ENCODE measurements at places on chromosomes 2 and 18. TPM values are rescaled to one million over a fixed set of nuclear protein-coding genes. Genes with fewer than 3 reads are reported as not detected.
A peak's percentile ranks its signal among the peaks of the same experiment; 100 is the strongest.

GRCh38 chr2:158100411-158100810, 1.3 kb upstream of the UPP2 start:
- DNase-seq, result no peak
- no peaks in the 10 kb centered on the region for H3K4me1 ChIP-seq
- no peaks in the 10 kb centered on the region for H3K27me3 ChIP-seq
- no peak overlapping the region for H3K27ac ChIP-seq

DNA sequence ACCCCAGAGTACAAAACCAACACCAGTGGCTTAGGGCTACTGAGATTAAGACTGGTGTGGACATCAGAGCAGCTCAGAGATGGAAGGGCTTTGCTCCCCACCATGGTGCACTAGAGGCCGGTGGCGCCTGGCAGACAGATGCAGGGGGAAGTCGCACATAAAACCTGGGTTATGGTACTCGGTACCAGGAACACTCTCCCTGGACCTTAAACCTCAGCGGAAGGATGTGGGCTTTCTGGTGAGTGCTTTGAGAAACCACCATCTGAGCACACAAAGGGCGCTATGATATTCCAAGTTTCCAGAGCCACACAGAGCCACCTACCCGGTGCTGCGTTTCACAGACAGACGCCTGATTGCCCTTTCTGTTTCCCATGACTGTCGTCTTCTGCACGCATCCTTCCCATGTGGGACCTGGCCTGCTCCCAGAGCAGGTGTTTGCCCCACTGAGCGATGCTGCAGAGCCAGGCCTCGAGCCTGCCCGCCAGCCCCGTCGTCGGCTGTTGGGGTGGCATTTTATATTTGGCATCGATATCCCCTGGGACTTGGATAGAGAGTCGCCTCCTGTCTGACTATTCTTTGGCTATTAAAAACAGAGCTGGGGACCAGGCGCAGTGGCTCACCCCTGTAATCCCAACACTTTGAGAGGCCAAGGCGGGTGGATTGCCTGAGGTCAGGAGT, 89.5 kb upstream of the ODC1 start:
- no peaks in the 10 kb centered on the region for H3K4me1 ChIP-seq
- no peaks in the 10 kb centered on the region for H3K27me3 ChIP-seq
- DNase-seq, result peak; percentile 14
- H3K36me3 ChIP-seq, result no peaks in the 10 kb centered on the region

DNA sequence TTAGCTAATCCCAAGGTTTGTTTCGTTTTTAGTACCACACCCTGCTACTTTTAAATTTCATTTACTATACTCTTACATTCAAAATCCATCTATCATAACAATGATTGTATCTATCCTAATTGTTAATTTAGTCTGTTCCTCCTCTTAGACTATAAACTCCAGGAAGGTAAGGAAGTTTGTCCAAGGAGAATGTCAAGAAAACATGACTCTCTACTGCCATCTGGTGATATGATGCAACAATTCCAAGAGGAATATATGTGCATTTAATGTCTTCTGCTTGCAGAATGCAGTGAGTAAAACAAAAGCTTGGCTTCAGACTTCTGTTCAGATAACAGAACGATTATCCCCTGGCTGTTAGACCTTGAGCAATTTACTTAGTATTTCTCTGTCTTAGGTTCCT, 1267.1 kb downstream of the LRP1B start:
- DNase-seq, result no peak
- H3K36me3 ChIP-seq, result no peaks in the 10 kb centered on the region
- H3K4me1 ChIP-seq, result no peaks in the 10 kb centered on the region
- H3K27me3 ChIP-seq, result no peaks in the 10 kb centered on the region
- no peak overlapping the region for H3K27ac ChIP-seq
- H3K4me3 ChIP-seq, result no peak overlapping the region

The SEMA4F gene
- total RNA-seq, result 2.9 TPM

All from heart left ventricle (tissue), 16 donors.